ENCODE measurements at places on chromosomes 3 and 15.
A peak's percentile ranks its signal among the peaks of the same experiment; 100 is the strongest.

DNA sequence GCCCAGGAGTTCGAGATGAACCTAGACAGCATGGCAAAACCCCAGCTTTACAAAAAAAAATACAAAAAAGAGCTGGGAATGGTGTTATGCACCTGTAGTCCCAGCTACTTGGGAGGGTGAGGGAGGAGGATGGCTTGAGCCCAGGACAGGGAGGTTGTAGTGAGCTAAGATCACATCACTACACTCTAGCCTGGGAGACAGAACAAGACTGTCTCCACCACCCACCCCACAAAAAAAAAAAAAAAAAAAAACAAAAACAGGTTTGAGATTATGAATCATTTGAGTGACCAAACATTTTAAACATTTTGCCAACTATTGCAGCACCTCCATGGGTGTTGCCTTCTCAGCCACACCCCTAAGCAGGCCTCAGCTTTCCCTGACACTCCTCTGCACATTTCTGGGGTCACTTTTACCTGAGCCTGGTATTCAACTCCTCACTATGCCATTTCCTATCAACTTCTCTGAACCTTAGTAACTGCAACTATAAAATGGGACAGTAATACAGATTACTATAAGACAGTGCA is 41.8 kb downstream of the IL5RA start:
- no peak for DNase-seq

DNA sequence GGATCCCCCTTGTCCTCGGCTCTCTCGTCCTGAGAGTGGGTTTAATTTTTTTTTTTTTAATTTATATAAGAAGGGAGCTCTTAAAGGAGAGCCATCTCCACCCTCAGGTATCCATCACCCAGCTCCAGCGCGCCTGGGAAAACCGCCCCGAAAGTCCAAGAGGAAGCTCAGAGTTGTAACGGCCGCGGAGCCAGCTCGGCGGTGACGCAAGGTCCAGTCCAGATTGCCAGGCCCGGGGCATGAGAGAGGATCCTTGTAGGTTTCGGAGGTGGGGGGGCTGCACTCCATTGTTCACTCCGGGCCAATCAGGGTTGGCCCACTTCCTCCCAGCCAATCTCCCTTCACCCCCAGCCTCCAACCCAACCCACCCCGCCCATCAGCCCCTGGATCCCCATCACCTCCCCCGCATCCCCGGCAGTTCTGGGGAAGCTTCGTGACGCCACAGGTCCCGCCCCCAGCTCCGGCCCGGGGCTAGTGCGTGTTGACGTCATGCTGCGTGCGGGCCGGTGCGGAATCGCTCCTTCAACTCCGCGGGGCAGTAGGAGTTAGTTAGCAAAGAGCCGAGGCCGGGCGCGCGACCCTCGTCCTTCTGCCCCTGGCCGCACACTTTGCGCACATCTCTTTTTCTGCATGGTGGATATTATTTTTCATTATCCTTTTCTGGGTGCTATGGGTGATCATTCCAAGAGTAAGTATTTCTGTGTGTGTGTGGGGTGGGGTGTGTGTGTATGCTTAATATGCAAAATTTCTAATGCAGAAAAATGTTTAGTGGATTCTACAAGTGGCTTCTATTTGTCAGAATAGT is at the start of gene ISL2:
TSS of gene ISL2 (plus strand) at position 520 of the 805 bp plus-strand sequence. CDS start at position 631, 111 bp downstream.
- peak; percentile 50 for DNase-seq

DNA sequence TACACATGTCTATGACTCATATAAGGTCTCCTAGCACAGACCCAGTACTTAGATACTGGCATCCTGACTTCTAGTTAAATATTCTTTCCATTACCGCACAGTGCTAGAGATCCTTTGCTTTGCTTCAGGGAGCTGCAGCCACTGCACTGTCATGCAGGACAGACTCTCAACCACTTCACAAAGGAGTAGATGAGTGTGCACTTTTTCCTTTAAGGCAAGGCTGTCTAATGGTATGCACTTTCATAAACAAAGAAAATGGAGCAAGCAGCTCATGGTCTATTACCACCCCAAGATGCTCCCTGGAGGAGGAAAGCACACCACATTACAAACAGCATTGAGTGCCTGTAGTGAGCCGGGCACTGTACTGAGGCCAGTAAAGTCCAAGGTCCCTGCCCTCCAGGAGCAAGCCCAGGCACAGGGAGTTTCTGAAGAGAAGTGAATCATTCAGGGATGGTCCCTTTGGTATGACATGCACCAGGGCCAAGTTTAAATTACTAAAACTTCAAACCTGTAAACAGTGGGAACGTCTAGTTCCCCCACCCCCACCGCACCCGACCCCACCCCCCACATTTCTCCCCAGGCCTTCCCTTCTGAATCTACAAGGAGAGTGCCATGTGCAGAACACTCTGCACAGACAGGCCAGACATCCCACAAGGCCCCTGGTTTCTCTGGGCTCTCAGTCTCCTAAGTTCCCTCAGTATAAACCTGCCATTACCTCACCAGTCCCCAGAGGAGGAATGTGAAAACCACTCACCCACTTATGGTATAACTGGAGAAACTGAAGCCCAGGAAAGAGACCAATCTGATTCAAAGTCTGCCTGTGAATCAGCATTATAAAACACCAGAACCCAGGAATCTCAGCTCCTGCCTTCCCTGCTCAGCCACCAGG is 107.8 kb upstream of the BCL6 start:
- no peak for DNase-seq

DNA sequence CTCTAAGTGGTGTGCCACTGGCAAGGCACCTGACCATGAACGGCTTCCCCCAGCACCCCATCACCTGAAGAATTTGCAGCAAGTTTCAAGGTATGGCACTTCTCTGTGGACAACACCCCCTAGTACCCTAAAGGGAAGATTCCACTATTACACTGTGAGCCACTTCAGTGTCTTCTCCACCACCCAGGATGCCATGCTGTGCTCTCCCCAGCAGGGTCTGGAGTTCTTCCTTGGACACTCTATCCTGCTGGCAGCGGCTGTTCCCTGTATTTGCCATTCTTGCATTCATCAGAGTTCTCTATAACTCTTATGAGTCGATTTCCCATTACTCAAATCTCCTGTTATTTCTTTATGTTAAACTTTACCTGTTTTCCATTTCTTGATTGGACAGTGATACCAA is 33.9 kb upstream of the RNU6-1 start:
- no peak for DNase-seq

DNA sequence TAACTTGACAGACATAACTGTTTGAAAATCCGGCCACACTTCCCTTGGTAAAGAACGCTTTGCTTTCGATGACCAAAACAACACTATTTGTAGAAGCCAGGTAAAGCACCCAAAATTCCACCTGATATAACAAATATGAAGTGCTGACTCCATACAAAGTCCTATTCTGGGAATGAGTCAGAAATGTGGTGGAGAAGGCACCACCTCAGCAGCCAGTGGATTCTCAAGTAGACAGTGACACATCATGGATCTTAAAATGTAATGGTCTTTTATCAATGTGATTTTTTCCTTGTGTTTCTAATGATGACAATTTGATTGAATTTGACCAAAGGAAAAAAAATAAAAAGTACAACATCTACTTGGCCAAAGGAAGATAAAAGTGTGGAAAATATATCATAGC is 135.0 kb upstream of the WNT5A start:
- no peak for DNase-seq

GRCh38 chr3:146594843-146595482 is 10.2 kb downstream of the PLSCR5 start:
- DNase-seq: no peak
